ENCODE measurements at places on chromosomes 7 and 10. TPM values are rescaled to one million over a fixed set of nuclear protein-coding genes. Genes with fewer than 3 reads are reported as not detected.

Gene KIAA1549
- 2.1 TPM for total RNA-seq

DNA sequence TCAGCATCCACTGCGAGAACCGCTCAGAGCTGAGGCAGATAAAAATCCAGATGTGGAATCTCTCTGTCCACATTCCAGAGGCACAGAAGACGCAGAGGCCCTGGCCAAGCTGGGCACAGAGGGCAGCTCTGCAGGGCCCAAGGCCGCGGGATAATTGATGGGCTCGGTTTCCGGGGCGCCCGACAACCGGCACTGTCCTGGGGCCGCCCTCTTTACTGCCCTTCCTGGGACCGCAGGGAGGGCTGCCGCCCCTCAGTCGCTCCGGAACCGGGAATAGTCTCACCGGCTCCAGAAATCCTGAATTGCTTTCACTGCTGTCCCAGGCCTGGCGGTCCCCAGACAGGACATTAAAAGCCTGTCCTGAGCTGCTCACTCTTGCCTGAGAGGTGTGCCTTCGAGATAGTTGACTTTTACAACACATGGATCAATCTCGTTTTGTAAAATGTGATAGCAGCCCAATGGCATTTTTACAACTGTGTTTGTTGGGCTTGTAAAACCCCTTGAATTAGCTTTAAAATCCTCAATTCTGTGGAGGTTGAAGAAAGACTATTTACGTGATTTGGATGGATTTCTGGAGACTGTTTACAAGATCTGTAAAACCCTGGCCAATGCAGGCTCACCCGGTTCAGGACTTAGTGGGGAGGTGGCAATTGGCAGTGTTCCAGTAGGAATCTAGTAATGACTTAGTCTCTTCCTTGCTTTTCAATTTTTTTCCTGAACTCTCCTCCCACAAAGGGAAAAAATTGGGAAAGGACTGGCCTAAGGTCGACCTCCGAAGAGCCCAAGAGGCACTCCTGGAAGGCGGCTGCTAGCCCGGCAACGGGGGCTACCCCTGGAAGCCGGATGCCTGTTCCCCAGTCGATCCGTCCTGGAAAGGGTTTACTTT lies 1.4 kb upstream of the HOXA6 start:
- no peak for DNase-seq

Gene TMEM178B
- total RNA-seq: 43.6 TPM

- DNase-seq: no peak
Observed at GRCh38 chr10:98642281-98642680, 195.5 kb upstream of the HPS1 start.

Gene PSMC2
- total RNA-seq: 110 TPM

- peak; percentile 48 for DNase-seq
Observed at GRCh38 chr10:132036153-132036886, 29.4 kb upstream of the JAKMIP3 start.

DNA sequence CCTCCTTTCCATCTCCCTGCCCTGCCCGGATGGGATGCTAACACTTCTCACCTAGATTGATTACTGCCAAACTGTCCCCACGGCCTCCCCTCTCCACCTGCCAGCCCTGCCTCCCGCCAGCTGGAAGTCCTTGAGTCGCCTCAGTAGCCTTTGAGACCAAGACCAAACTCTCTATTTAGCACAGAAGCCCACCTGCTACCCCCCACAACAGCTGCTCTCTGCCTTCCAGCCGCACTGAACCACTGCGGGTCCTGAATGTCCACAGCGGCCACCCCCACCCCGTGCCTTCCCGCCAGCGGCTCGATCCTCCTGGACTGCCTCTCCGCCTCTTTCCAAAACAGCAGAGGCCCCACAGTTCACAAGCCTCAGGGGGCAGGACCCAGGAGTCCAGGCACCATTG lies 39.0 kb downstream of the FKBP6 start:
- DNase-seq: no peak

DNA sequence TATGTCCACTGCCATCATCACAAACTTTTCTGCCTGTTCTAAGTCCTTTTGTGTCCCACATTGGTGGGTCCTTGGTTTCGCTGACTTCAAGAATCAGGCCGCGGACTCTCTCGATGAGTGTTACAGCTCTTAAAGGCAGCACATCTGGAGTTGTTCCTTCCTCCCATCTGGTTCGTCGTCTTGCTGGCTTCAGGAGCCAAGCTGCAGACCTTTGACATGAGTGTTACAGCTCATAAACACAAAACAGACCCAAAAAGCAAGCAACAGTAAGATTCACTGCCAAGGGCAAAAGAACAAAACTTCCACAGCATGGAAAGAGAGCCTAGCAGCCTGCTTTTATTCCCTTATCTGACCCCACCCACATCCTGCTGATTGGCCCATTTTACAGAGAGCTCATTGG lies 30.2 kb downstream of the ASNS start:
- DNase-seq: no peak

DNA sequence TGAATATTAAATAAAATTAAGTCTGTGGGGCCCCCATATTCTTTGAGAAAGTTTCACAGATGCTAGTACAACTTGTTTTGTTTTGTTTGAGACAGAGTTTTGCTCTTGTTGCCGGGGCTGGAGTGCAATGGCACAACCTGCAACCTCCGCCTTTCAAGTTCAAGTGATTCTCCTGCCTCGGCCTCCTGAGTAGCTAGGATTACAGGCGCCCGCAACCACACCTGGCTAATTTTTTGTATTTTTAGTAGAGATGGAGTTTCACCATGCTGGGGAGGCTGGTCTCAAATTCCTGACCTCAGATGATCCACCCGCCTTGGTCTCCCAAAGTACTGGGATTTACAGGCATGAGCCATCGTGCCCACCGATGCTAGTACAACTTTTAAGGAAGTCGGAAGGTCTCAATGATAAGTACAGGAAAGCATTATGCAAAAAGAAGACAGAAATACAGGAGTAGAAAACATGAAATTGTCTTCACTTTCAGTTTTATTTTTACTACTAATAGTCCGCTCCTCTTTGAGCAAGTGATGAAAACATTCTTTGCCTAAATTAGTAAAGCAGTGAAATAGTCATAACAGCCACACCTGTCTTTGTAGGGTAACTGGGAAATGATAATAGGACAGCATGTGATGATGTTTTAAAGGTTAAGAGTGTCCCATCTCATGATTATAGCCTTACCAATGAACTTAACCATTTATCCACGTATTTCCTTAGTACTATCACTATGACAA lies 147.5 kb downstream of the SEMA3D start:
- no peak for DNase-seq

DNA sequence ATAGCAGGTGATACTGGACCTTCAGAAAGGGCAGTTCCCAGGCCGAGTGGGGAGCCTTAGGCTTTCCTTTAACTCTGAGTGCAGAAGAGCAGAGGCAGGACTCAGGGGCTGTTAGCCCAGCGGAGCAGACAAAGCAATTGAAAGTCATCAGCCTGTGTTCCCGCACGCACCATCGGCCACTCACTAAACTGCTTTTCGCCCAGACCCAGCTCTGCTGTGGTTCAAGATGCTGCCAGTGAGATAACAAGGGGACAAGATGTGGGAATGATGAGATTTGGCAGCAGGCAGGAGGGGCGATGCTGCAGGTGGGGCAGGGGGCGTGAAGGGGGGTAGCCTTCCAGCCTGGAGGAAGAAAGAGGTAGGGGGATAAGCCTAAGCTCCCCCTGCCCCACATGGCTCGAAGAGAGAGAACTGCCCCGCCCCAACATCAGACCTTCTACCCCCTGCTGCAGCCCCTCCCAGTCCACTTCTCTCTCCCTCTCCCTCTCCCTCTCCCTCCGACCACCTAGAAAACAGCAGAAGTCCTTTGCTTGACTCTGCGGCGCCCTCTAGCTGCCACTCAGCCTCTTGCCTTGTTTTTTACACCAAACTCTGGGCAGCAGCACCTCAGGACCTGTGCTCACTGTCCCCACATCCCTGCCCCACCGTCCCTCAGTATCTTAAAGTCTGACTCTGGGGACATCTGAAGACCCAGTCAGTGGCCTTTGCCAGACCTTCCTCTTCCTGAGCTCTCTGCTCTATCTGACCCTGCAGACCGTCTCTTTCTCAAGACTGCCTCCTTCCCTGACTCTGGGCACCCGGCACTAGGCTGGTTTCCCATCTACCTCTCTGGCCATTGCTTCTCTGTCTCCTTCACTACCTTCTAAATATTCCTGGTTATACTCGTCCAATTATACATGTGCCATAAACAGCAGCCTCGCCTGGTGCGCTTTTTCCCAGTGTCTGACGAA lies 110.5 kb downstream of the C10orf105 start:
- DNase-seq: peak; percentile 81

Gene ANKRD61
- total RNA-seq: 0.28 TPM

GRCh38 chr7:3089493-3089892 lies 45.8 kb upstream of the CARD11 start:
- no peak for DNase-seq

Gene SPAG6
- total RNA-seq: not detected

- no peak for DNase-seq
Observed at GRCh38 chr7:29921404-29922010, 68.1 kb downstream of the SCRN1 start.

GRCh38 chr10:84224411-84225028 lies 824 bp downstream of the LRIT2 start:
- no peak for DNase-seq

Gene SORCS1
- total RNA-seq: 4.9 TPM

GRCh38 chr10:113736576-113736975 lies 14.9 kb upstream of the PLEKHS1 start:
- no peak for DNase-seq

Gene GTF2IRD2
- 10.6 TPM for total RNA-seq

DNA sequence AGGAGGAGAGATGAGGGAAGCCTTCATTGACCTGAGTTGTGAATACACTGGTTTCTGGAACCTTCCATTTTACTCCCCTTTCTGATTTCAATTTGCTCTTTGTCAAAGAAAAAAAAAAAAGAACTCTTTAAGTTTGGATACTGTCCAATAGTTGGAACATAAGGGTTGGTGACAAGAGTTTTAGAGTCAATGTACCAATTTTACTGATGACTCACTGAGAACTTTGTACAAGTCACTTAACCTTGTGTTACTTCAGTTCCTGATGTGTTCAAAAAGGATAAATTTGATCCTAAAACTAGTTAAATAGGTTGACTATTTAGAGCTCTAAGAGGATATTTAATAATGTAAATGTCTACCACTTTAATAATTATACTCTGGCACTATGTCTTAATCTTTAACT lies 4.1 kb upstream of the CDK14 start:
- DNase-seq: no peak

DNA sequence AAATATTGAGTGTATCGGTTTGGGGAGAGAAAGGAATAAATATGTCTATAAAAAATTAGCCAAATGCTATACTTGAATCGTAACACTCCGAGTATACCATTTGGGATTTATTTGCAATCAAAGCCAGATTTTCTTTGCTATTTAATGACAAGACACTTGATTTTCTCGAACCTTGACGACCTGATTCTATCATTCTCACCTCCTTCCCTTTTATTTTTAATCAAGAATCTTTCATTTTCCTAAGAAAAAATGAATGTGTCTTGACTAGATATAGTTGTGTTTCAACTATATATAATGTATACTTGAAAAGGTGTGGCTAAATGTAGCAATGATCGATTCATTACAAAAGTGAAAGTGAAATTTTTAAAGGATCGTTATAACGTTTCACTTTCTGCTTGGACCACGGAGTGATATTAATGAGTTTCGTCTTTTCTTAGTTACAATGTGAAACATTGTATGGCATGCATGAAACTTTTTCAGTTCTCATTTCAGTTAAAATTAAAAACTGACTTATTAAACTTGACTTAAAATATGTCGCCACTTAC lies 562 bp downstream of the NUB1 start:
- no peak for DNase-seq

- DNase-seq: no peak
Observed at GRCh38 chr10:70856454-70856853, 31.9 kb downstream of the PCBD1 start.

DNA sequence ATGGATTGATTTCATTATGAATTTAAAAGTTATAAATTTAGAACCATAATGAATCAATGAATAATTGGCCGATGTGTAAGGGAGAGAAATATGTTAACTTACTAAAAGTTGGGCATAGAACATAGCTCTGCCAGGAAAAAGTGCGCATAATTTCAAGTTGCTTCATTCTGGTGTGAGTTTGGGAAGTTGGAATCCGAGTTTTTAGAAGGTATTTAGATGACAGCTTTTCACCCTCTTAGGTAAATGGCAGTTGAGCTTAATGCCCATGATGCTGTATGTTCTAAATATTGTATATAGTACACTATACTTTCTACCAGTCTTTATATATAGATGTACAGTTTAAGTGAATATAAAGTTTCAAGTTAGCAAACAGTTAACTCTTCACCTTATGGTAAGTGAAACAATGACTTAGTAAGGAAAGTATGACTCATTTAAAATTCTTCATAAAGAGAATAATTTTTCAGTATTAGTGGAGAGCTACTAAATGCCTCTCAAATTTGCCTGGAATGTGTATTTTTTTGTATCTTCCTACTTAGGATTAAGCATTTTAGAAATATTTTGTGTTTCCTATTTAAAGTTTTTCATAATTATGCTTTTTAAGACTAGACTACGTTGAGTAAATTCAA lies 1.6 kb downstream of the C1GALT1 start:
- no peak for DNase-seq

- DNase-seq: no peak
Observed at GRCh38 chr7:105840981-105841749, 35.2 kb downstream of the ATXN7L1 start.

Gene PDZD7
- total RNA-seq: 0.09 TPM

Gene CFAP46
- total RNA-seq: 1.8 TPM

- no peak for DNase-seq
Observed at GRCh38 chr10:17599089-17599488, 18.1 kb downstream of the HACD1 start.

Gene FFAR4
- total RNA-seq: 0.19 TPM

- no peak for DNase-seq
Observed at GRCh38 chr7:151139791-151140190, 27.7 kb downstream of the GBX1 start.

DNA sequence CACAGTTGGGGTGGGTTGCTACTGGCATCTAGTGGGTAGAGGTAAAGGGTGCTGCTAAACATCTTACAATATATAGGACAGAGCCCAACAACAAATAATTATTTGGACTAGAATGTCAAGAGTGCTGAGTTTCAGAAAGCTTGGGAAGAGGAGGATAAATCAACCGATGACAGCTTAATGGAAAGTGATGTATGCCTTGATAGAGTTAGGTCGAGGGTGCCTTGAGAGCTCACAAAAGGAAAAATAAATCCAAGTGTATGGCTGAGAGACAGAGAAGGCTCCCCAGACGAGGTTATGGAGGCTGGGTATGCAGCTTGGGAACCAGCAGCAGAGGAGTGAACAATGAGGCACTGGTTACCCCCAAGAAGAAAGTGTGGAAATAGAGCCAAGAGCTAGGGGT lies 211.1 kb downstream of the HDAC9 start:
- DNase-seq: no peak

Gene ARHGAP19
- total RNA-seq: 6.4 TPM

DNA sequence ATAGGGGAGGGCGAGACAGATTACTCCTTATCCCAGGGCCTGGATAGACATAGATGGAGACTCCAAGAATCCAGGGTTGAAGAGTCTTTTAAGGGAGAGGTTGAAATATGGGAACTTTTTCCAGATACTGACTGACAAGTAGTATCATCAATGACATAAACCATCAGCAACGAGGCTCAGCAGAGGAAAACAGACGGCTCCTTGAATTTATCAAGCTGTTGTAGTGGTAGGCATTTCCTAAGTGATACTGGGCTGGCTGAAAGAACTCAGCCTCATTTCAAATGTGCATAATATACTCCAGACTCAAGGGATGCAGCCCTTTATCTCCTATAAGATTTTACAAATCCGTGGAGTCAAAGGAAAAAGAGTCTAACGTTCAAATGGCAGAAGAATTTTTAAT lies 150.5 kb downstream of the FANK1 start:
- DNase-seq: no peak

GRCh38 chr7:133985300-133985699 lies 141.8 kb upstream of the LRGUK start:
- no peak for DNase-seq

- DNase-seq: no peak
Observed at GRCh38 chr7:103875718-103876117, 113.7 kb downstream of the RELN start.
